Activated T-helper 1 cell treated with anti-CD3 and anti-CD28 coated beads, Interleukin-12 subunit alpha, Interleukin-12 subunit beta, Interleukin-2, Interleukin-4 antibody, amounts not matched to agents 30 ng/mL and 10 ng/mL and 1 ng/mL, durations not matched to agents 14 hours and 24 hours and 36 hours (primary cell): ENCODE measurements at places on chromosomes 7 and 10. TPM values are rescaled to one million over a fixed set of nuclear protein-coding genes. Genes with fewer than 3 reads are reported as not detected.

GRCh38 chr10:123908379-123908778 lies 16.8 kb upstream of the CPXM2 start:
- no peaks in the 10 kb centered on the region for H3K4me1 ChIP-seq
- no peak for DNase-seq
- no peak overlapping the region for H3K4me3 ChIP-seq
- H3K36me3 ChIP-seq, result no peaks in the 10 kb centered on the region
- H3K27ac ChIP-seq, result no peak overlapping the region
- peaks cover 4% of the 10 kb centered on the region for H3K27me3 ChIP-seq

DNA sequence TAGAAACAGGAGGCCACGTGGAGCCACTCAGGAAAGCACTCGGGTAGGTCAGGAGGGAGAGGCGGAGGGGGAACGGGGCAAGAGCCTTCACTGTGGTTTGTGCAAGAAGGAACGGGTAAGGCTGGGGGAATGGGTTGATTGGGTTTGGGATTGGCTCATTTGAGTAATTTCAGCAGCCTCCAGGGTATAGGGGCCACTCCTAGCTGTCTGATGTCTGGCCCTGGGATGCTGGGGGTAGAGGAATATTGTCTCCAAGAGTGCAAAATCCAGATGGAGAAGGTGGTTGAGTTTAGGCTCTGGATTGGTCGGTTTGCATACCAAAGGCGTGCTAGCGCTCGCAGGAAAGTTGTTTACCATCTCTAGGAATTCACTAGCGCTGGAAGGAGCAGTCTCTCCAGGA lies 47.2 kb downstream of the MYL10 start:
- no peak overlapping the region for H3K4me3 ChIP-seq
- no peak for DNase-seq
- H3K27me3 ChIP-seq, result no peaks in the 10 kb centered on the region
- no peak overlapping the region for H3K27ac ChIP-seq
- no peaks in the 10 kb centered on the region for H3K36me3 ChIP-seq

CYP2C8 gene
- total RNA-seq, result not detected in 2 replicates

MXI1 gene
- total RNA-seq, result 14.7 and 15.1 TPM in 2 replicates

DNA sequence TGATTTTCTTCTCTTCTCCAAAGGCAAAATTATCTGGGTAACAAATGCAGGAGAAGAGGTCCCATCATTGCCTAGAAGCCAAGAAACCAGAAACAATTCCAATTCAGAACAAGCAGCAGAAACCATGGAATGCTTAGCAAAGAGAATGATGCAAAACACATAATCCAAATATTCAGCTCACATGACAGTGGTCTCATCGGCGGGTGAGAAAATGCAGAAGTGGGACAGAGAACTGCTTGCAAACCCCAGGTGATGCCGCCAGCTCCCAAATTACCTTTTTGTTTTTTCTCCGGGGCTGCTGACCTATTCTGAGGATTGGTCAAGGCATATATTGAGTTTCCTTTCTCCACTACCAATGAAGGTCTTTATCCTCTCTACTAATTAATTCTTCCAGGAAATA lies 99.7 kb downstream of the ZNF22 start:
- H3K4me3 ChIP-seq, result no peak overlapping the region
- DNase-seq, result no peak
- H3K27ac ChIP-seq, result no peak overlapping the region
- H3K36me3 ChIP-seq, result no peaks in the 10 kb centered on the region
- peaks cover 6% of the 10 kb centered on the region for H3K27me3 ChIP-seq

- no peak overlapping the region for H3K4me3 ChIP-seq
- no peaks in the 10 kb centered on the region for H3K4me1 ChIP-seq
- H3K36me3 ChIP-seq, result no peaks in the 10 kb centered on the region
These were observed 17.8 kb downstream of the CAV1 start for GRCh38 chr7:116542618-116543017.

LIPN gene
- total RNA-seq, result not detected in 2 replicates

ACSL5 gene
- total RNA-seq, result 46.7 and 50.7 TPM in 2 replicates

RBAK gene
- total RNA-seq, result 12.5 and 13.0 TPM in 2 replicates

- H3K4me3 ChIP-seq, result no peak overlapping the region
- H3K36me3 ChIP-seq, result no peaks in the 10 kb centered on the region
- H3K27ac ChIP-seq, result no peak overlapping the region
- DNase-seq, result no peak
These were observed 53.9 kb downstream of the NOC3L start for GRCh38 chr10:94308866-94309265.

GRCh38 chr7:152177681-152178404 lies 152.4 kb downstream of the GALNT11 start:
- H3K27me3 ChIP-seq, result no peaks in the 10 kb centered on the region
- H3K27ac ChIP-seq, result peak overlapping the region; percentile 59
- peaks cover 50% of the 10 kb centered on the region for H3K36me3 ChIP-seq
- peaks cover 17% of the 10 kb centered on the region for H3K4me1 ChIP-seq
- H3K4me3 ChIP-seq, result no peak overlapping the region

GRCh38 chr7:29328811-29329210 lies 134.2 kb downstream of the CHN2 start:
- H3K27ac ChIP-seq, result no peak overlapping the region
- H3K36me3 ChIP-seq, result no peaks in the 10 kb centered on the region
- H3K4me3 ChIP-seq, result no peak overlapping the region
- H3K4me1 ChIP-seq, result no peaks in the 10 kb centered on the region

- no peaks in the 10 kb centered on the region for H3K4me1 ChIP-seq
- no peaks in the 10 kb centered on the region for H3K36me3 ChIP-seq
- no peak overlapping the region for H3K4me3 ChIP-seq
- H3K27ac ChIP-seq, result no peak overlapping the region
These were observed 146.7 kb downstream of the GRM3 start for GRCh38 chr7:86790383-86790782.

DNA sequence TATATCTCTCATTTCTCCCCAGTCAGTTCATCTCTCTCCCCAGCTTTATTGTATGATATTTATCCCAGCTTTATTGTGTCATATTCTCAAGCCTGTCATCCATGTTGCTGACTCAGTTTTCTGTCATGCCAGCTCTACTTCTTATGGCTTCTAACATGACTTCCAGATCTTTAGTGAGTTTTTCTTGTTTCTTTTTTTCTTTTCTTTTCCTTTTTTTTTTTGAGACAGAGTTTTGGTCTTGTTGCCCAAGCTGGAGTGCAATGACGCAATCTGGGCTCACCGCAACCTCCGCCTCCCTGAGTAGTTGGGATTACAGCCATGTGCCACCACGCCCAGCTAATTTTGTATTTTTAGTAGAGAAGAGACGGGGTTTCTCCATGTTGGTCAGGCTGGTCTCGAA lies 28.7 kb upstream of the CALU start:
- H3K4me3 ChIP-seq, result no peak overlapping the region
- peaks cover 20% of the 10 kb centered on the region for H3K27me3 ChIP-seq
- no peak for DNase-seq
- no peaks in the 10 kb centered on the region for H3K36me3 ChIP-seq
- no peaks in the 10 kb centered on the region for H3K4me1 ChIP-seq

DNA sequence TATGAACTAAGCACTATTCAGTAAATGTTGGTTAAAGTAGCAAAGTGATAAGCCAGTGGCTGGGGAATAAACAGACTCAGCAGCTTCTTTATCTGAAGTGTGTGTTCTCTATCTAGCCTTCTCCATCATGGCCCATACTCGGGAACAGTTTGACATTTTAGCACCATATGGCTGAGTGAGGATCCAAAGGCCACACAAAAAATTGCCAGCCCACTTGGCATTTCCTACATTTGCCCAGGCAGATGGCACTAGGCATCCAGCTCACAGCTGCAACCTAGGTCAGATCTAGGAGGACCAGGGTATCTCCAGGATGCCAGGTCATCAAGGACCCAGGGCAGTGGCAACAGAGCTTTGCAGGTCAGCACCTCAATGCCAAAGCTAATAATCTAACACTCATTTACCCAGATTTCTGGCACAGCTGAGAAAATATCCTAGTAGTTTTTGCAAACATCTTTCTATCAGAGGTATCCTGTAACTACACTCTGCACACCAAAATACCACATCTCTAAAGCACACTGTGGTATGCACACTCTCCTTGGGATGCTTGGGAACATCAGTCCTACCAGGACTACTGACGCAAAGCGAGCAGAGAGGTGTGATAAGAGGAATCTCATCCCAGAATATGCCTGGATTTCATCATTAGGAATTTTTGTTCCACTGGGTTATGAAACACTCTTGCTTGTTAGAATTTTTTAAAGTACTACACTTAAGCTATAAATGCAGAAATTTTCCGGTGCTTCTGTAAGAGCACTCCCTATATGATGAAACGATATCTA lies 61.7 kb downstream of the DOCK4 start:
- no peak overlapping the region for H3K27ac ChIP-seq
- no peaks in the 10 kb centered on the region for H3K36me3 ChIP-seq
- no peak overlapping the region for H3K4me3 ChIP-seq

PTN gene
- total RNA-seq, result not detected in 2 replicates

DNA sequence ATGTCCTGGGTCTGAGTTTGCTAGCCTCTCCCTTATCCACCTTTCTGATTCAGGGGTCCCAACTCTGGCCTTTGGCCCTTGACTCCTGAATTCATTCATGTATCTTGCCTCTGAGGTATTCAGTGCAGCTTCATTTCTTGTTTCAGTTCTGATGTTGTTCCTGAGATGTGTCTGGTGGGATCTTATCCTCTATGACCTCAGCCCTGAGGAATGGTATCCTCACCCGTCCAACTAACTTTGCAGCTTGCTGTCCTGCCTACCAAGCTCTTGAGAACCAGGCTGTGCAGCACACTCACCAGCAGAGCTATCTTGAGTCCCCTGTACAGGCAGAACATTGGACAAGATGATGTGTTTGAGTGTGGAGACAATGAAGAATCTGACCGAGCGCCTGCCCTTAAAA lies 13.8 kb downstream of the SUFU start:
- H3K27me3 ChIP-seq, result no peaks in the 10 kb centered on the region
- no peak overlapping the region for H3K4me3 ChIP-seq
- no peak overlapping the region for H3K27ac ChIP-seq
- no peaks in the 10 kb centered on the region for H3K4me1 ChIP-seq

PAPOLB gene
- total RNA-seq, result not detected in 2 replicates
